Lower leg skin (tissue), 4 donors: ENCODE measurements at places on chromosomes 5 and 9. TPM values are rescaled to one million over a fixed set of nuclear protein-coding genes. Genes with fewer than 3 reads are reported as not detected.

Gene PCDHA9
- total RNA-seq: 0.06 TPM

Gene SLC6A3
- total RNA-seq: not detected

Gene CDKN2A
- not detected for total RNA-seq

Gene FAM153A
- 1.6 TPM for total RNA-seq

Gene MCC
- 78.5 TPM for total RNA-seq

Gene ADGRD2
- total RNA-seq: 0.49 TPM

Gene HBEGF
- total RNA-seq: 16.6 TPM
